ENCODE measurements at places on chromosomes 2 and 18.

GRCh38 chr2:127859712-127860085 lies 1.7 kb upstream of the POLR2D start:
- DNase-seq: no peak

DNA sequence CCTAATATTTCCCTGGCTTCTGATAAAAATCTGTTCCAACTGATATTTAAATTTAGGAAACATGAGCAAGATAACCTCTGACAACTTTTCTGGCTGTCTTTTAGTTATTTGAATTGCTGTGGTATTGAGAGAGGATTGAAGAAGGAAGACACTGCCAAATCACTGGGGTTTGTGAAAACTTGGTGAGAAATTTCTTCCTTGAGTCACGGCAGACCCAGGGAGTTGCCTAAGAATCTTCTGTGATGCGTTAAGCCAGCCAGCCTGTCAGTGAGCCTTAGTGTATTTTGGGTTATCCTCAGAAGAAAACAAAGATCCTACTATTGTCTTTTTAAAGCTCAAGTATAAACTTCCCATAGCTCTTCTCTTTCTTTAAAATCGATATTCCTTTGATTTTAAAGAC lies 17.5 kb upstream of the DOK6 start:
- DNase-seq: no peak

- no peak for DNase-seq
These were observed 1.5 kb downstream of the CRYBA2 start for GRCh38 chr2:218991674-218992168.

- no peak for DNase-seq
These were observed 22.2 kb downstream of the PDIA6 start for GRCh38 chr2:10790228-10790973.

DNA sequence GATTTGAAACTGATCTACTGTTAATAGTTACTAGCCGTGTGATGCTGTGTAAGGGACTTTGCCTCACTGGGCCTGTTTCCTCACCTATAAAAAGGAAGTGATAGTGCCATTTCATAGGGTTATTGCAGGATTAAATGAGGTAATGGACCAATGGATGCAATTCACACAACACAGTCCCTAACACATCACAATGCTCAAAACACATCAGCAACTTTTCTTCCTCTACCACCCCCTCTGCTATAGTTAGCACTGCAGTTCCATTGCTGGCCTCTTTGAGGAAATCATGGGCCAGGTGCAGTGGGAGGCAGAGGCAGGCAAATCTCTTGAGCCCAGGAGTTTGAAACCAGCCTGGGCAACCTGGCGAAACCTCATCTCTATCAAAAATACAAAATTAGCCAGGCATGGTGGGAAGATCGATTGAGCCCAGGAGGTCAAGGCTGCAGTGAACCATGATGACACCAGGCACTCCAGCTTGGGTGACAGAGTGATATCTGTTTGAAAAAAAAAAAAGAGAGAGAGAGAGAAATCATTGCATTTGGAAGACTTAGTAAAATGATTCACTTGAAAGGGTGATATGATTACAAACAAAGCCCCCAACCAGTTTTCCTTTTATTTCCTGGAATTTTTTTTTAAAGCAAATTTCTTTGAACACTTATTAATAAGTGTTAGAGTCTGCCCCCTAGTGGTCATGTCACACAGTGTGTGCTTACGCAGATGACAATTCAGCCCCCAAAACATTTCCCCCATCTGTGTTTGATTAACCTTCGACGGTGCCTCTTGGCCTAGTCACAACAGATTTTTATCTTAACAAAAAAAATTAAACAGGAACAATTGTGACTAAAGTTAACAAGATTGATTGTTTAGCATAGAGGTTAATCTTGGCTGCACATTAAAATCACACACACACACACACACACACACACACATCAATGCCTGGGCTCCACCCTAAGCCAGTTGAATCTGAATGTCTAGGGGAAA lies 88.6 kb upstream of the BCL11A start:
- DNase-seq: no peak

DNA sequence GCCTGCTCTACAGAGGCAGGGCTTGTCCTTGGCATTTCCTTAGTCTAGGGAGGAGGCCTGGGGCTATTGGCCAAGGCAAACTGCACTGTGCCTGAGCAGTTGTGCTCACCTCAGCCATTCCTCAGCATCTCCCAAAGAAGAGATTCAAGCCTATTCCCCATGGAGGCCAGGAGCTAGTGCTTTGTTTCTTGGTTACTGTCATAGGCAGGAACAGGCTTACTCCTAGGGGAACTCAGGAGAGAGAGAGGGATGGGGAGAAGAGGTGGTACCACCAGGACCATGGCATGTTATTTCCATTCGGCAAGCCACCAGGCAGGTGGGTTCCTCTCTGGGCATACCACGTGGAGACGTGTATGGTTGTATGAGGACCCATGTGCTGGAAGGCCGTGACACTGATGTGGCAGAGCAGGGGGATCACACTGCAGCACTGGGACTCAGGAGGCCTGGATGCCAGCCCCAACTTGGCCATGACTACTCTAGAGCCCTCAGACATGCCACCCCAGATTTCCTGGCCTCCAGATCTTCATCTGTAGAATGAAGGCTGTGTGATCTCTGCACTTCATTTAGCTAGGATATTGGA lies 233.7 kb downstream of the LOXHD1 start:
- peak; percentile 37 for DNase-seq

DNA sequence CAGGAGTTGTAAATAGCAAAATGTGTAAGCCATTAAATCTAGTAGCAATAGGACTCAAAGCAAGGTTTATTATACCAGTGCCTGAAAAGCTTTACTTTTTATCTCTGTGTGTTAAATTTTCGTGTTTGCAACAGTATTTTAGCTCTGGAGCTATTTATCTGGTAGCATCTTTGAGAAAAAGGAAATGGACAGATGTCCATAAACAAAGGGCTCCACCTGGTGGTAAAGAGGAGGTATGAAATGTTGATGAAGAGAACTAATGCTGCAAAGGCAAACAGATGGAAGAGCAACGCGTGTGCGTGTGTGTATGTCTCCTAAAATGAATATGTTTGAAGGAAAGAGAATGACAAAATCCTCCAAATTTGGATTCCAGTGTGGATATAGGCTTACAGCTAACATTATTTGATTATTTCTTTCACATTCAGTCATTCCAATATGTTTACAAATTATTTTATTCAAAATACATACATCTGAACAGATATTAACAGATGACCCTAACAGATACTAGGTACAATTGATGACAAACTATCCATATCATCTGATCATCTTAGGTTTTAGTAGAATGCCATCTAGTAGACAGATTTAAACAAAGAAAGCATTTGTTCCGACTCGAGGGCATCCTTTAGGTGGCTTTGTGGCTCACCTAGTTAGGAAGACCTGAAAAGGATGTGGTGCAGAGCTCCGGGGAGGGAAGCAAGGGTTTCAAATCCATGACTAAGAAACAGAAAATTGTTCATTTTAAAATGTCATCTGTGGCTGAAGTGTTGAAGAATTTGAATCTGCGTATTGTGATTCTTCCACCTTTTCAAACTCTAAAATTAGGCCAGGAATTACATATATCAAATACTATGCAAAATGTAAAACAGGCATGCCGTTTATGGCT lies 383.3 kb downstream of the MTX2 start:
- no peak for DNase-seq

- no peak for DNase-seq
These were observed 105.5 kb downstream of the RNF144A start for GRCh38 chr2:7022492-7023385.

DNA sequence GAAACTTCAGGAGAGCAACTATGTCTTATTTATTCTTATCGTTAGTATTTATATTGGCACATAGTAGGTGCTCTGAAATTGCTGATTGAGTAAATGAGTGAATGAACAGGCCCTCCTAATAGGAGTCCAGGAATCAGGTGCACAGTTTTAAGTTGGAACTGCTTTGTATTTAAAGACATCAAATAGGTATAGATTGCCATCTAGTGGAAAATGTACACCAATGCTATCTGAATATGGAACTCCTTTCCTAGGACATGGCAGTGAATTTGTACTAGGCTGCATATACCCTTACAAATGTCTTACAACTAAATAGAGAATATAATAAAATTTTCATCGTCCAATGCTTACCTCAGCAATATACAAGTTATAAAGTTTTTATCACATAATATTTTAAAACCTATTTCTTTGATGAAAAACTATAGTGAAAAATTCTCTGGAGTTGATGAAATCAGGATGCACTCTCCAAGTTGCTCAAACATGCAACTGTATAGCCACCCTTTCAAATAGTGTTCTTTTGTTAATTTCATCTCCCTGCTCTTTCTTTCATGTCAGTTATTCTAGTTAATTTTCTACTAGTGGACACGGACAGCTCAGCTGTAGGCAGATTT lies 318.9 kb upstream of the SYT4 start:
- DNase-seq: no peak

- no peak for DNase-seq
These were observed 356.6 kb downstream of the FBXO15 start for GRCh38 chr18:73791081-73791480.

GRCh38 chr2:37869771-37870170 lies 55.3 kb upstream of the RMDN2 start:
- no peak for DNase-seq

- no peak for DNase-seq
These were observed 68.2 kb upstream of the HPCAL1 start for GRCh38 chr2:10234409-10235094.

DNA sequence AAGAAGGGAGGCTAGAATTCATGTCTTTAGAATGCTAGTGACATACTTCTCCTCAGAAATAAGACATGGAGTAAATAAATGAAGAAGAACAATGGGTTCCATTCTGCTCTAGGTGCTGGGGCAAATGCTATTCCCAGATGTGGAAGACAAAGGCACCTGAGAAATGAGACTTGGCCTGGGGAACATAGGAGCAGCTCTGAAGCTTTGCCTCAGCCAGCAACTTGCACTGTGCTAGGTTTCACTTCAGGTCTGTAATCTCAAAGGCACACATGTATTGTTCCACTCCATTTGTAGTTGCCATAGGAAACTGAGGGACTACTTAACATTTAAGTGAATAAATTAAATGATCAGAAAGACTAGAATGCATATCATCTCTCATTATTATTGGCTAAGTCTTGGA lies 538.9 kb upstream of the REG3G start:
- no peak for DNase-seq

- no peak for DNase-seq
These were observed 470.9 kb downstream of the TGIF1 start for GRCh38 chr18:3920832-3921231.

GRCh38 chr2:4279431-4279830 lies 576.1 kb downstream of the DCDC2C start:
- no peak for DNase-seq

GRCh38 chr2:88693911-88694414 lies 2.5 kb downstream of the RPIA start:
- DNase-seq: no peak

GRCh38 chr18:2609604-2610003 lies 38.2 kb downstream of the NDC80 start:
- DNase-seq: no peak

DNA sequence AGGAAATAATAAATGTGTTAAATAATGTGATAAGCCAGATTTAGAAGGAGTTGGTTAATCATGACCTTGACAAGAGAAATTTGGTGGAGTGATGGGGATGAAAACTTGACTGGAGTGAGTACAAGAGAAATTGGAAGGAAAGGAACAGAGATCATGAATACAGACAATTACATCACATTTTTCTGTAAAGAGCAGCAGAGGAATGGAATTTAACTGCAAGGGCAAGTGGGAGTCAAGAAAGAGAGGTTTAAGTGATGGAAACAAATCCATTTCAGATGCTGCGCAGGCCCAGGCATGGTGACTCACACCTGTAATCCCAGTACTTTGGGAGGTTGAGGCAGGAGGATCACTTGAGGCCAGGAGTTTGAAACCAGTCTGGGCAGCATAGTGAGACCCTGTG lies 46.7 kb downstream of the ICA1L start:
- no peak for DNase-seq

GRCh38 chr18:51897884-51898283 lies 442.1 kb upstream of the DCC start:
- no peak for DNase-seq

GRCh38 chr2:70529610-70530009 lies 24.0 kb downstream of the TGFA start:
- no peak for DNase-seq

DNA sequence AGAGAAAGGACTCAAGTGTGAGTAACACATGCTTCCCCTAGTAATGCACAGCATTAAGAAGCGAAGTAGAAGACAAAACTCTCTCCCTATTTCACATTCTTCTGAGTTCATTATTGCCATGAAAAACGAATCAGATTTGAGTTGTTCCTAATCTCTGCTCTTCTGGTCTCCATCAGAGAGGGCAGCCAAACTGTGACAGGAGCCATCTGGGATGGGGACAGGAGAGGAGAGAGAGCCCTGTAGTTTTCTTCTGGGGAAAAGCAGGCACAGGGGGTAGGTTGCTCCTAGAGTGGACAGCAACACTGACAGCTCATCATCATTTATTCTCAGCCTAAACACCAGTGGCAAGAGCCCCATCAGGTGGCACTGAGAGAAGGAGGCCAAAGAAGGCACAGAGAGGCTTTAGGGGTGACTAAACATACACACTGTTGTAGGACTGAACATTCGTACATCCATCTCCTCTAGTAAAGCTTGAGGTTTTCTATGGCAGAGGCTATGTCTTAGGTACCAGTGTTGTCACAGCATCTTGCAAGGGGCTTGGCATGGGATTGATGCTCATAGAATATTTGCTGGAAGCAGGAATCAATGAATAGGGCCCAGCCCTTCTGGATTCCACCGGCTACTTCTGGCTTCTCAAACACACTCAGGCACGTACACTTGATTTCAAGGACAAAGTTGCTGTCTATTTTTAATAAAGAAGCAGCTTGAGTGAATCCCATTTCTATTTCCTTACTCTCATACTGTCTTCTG lies 33.1 kb downstream of the SLC8A1 start:
- no peak for DNase-seq

GRCh38 chr18:39788383-39788782 lies 2166.7 kb upstream of the PIK3C3 start:
- DNase-seq: no peak

DNA sequence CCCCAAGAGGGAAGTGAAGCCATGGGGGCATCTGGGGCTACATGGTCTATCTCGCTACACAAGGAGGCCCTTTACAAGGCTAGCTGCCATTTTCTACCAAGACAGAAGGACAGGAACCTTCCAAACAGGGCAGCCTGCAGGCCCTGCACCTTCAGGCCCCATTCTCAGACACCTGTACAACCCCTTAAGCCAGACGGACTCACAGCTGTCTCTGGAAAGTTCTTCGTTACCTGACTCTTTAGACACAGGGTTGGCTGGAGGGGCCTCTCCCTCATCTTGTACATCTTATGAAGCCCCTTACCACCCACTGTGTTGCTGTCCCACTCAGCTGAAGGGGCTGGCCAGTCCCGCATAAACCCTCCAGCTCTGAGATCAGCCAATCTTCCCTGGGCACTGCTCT lies 17.2 kb downstream of the TMEM127 start:
- DNase-seq: no peak

DNA sequence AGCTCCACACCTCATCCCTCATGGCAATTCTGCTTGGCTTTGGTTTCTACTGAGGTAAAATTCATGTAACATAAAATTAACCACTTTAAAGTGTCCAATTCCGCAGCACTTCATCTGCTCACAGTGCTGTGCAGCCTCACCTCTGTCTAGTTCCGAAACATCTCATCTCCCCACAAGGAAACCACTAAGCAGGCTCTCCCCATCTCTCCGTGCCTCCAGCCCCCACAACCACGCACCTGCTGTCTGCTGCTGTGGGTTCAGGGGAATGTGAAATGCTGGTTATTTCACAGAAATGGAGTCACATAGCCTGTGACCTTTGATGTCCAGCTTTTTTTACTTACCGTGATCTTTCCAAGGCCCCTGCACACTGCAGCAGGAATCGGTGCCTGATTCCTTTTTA lies 7.7 kb upstream of the GPC1 start:
- peak; percentile 35 for DNase-seq

All from right forelimb (tissue), 1 donor.